ENCODE measurements at places on chromosomes 1 and 21.

GRCh38 chr1:61087571-61087970 lies 5.2 kb downstream of the NFIA start:
- DNase-seq: no peak

- no peak for DNase-seq
Measured at GRCh38 chr1:63173161-63173560, 149.2 kb upstream of the FOXD3 start.

- peak; percentile 68 for DNase-seq
Measured at GRCh38 chr1:26994020-26994786, 711 bp downstream of the TRNP1 start.

- DNase-seq: no peak
Measured at GRCh38 chr1:192878249-192878648, 69.4 kb downstream of the RGS2 start.

DNA sequence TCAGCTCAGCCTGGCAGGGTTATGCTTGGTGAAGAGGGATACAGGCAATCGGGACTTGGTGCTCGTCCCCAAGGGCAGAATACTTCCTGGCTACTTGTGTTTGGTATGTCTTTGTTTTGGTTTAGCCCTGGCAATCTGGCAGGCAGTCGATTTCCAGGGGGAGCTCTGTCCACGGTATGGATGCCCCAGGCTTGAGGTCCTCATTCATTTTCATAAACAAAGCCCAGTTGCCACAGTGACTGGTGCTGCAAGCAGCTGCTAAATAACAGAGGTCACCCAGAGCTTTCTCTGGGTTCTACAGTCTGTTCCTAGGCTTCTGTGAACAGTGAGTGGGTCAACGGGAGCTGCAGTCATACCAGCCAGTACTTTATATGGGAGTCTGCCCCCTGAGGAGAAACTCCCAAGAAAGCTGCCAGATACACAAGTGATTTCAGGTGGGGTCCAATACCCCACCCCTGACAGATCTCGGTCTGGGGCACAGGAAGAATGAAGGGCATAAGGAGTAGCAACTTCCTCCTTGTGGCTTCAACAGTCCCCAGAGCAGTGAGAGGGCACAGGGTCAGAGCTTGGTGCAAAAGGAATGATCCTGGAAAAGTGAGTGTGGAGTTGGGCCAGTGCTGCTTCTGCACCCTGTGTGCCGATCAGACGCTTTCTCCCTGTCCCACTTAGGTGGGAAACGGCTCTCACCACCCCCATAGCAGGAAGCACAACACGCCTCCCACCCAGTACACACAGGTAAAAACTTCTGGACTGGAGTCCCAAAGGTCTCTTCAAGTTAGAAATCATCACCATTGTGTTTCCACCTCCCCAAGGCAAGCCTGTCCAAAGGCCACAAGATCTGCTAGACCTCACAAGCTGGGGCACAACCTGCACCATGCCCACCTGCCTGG lies 55.5 kb downstream of the TGFBR3 start:
- no peak for DNase-seq

GRCh38 chr1:54004481-54005049 lies 13.4 kb downstream of the LDLRAD1 start:
- no peak for DNase-seq

DNA sequence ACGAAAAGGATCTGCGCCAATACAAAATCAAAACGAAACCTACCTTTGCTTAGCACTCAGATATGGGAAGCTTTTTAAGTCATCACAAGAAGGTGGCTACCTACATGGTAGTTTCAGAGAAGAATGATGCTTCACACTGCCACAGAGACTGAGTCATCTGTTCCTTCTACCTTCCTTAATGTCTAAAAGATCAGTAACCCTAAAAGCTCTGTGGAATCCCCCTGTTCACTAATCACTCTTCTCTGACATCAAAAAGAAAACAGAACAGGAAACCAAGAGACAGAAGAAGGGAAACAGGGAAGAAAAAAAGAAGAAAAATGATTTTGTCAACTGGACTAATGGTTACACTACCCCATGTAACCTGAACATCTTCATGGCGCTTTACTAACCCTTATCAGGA lies 177.2 kb downstream of the SMYD3 start:
- no peak for DNase-seq

DNA sequence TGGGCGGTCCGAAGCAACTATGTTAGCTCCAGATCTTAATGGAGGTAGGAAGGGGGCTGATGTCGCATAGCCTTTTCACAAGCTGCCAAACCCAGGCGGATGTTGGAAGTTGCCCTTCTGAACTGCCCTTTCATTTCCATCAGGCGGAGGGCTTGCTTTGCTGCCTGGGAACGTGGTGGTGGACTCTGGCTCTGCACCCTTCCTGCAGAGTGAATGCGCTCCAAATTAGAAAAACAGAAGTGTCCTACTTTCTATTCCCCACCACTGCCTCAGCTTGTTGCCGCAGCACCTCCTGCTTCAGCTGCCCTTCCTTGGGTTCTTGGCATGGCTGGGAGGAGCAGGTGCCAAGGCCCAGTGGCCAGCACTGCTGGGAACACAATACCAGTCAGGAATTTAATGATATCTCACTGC lies 60.6 kb downstream of the AK4 start:
- DNase-seq: no peak

- DNase-seq: no peak
Measured at GRCh38 chr1:54285815-54286345, 85.9 kb downstream of the MRPL37 start.

- no peak for DNase-seq
Measured at GRCh38 chr1:238789916-238790667, 596.3 kb upstream of the CHRM3 start.

DNA sequence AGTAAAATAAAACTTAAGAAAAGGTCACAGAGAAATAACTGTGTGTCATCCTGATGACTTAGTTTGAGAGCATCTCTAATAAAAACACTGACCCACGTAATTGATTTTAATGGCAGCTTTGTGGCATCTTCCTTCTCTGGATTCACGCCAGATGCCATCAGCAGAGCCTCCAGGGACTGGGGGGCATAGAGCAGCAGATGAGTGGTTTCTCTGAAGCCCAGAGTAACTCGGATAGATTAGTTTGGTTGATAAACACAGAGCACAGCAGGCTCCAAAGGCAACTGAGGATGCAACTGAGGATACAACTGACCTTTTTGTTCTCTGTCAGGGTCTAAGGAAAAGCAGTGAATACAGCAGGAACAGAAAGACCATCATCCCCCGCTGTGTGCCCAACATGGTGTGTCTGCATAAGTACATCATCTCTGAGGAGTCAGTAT lies 180.8 kb downstream of the RPS6KC1 start:
- DNase-seq: peak; percentile 53

- DNase-seq: no peak
Measured at GRCh38 chr1:195754874-195755273, 853.4 kb downstream of the KCNT2 start.

DNA sequence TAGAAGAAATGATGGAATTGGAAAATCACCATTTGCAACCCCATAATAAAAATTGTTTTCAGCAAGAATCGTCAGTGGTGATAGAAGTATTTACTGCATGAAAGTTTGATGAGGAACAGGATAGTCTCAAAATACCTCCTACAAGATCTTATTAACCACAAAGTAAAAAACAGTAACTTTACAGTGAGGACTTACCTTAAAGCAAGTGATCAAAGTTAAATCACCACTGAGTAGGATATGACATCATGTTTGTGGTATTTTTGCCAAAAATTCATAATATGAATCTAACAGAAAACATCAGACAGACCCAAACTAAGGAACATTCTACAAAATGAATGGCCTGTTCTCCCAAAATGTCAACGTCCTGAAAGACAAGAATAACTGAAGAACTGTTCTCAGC lies 19.9 kb downstream of the ALDH9A1 start:
- no peak for DNase-seq

DNA sequence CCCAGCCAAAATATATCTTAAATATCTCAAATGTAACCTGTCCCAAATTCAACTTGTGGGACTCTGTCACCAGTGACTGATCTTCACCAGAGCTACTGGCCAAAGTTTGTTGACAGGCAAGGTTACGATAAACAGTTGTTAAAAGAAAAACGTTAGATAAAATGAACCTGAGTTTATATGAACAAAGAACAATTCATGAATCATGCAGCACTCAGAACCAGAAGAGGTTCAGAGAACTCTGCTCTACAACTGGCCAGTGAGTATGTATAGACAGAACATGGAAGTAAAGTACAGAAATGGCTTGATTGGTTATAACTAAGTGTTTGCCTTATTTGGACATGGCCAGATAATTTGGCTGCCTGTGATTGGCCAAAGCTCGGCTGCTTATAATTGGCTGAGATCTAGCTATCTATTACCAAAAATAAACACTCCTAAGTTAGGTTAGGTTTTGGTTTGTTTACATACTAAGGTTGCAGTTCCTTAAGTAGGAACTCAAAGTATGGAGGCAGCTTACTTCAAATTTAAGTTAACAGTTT lies 25.5 kb downstream of the BTBD8 start:
- no peak for DNase-seq

GRCh38 chr1:228065543-228066347 lies 16.8 kb upstream of the ARF1 start:
- no peak for DNase-seq

DNA sequence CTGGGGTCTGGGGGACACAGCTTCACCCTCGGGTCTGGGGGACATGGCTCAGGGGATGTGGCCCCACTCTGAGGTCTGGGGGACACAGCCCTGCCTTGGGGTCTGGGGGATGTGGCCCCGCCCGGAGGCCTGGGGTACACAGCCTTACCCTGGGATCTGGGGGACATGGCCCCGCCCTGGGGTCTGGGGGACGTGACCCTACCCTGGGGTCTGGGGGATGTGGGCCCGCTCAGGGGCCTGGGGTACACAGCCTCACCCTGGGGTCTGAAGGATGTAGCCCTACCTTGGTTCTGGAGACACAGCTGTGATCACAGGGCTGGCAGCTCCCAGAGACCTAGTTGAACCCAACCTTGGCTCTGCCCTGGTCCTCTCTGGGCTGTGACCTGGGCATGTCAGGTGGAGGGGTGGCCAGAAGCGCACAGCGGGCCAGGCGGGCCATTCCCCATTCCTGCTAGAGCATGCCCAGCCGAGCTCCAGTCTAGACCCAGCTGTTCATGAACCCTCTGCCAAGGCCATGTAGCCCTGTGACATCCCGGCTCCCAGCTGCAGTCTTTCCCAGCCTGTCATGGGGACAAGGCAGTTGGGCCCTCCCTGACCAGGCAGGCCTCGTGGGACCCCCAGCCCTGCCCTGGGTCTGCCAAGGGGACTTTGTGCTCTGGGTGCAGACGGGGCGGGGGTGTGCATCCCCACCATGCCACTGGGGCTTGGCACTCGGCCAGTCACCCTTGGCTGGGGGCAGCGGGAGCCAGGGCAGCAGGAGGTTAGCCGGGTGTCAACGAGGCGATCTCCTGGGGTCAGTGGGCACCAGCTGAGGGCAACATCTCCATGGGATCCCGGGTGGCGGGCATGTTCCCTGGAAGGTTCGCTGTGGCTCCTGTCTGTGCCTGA lies 43.9 kb downstream of the WNT9A start:
- no peak for DNase-seq

- DNase-seq: no peak
Measured at GRCh38 chr1:160576390-160576789, 2.9 kb downstream of the CD84 start.

GRCh38 chr1:162144853-162145252 lies 75.4 kb downstream of the NOS1AP start:
- no peak for DNase-seq

DNA sequence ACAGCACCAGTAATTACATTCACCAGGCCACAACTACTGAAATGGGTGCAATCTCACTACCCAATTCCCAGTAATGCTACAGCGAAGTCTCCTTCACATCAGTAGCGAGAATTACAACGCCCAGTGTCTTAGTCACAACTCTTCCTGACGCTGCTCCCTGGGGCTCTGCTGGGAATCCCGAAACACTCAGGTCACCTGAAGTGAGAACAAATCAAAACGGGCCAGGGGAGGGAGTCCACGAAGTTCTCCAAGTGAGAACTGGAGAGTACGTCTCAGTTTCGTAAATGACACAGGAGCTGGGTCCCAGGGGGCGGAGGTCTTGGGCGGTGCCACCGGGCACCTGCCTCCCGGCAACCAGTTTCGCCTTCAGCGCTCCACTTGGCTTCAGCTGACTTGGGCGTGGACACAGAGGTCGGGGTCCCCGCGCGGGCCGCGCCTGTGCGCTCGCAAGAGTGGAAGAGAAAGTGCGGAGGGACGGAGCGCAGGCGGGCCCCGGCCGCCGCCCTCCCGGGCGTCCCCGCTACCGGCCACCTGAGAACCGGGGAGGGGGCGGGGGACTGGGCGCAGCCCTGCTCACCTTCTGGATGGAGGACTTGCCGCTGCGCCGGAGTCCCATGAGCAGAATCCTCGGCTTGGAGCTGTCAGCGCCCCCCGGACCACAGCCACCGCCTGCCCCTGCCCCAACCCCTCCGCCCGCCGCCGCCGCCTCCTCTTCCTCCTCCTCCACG lies 575 bp downstream of the RRAGC start:
- DNase-seq: no peak

GRCh38 chr1:203177470-203178039 lies 1.9 kb upstream of the MYBPH start:
- DNase-seq: no peak

- DNase-seq: peak; percentile 72
Measured at GRCh38 chr21:31555741-31556191, 103.7 kb upstream of the SOD1 start.

GRCh38 chr21:46247699-46248421 lies 19.3 kb upstream of the LSS start:
- no peak for DNase-seq

GRCh38 chr1:110211496-110212168 lies 1.5 kb downstream of the KCNC4 start:
- DNase-seq: peak; percentile 71

DNA sequence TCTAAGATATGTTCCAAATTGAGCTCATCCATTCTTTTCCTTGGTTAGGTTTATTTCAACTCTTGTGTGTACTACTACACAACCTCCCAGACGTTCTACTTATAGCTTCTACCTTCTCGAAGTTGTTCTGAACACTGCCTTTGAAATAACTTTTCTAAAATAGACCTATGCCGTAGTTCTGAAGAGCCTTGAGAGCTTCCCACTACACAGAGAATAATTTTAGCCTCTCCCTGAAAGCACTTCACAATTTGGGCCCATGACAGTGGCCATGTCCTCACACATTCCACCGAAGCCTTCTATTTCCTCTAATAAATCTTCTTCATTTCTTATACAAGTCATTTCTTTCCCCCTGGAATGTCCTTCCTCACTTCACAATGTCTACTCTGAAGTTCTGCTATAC lies 62.2 kb downstream of the CRB1 start:
- DNase-seq: no peak

DNA sequence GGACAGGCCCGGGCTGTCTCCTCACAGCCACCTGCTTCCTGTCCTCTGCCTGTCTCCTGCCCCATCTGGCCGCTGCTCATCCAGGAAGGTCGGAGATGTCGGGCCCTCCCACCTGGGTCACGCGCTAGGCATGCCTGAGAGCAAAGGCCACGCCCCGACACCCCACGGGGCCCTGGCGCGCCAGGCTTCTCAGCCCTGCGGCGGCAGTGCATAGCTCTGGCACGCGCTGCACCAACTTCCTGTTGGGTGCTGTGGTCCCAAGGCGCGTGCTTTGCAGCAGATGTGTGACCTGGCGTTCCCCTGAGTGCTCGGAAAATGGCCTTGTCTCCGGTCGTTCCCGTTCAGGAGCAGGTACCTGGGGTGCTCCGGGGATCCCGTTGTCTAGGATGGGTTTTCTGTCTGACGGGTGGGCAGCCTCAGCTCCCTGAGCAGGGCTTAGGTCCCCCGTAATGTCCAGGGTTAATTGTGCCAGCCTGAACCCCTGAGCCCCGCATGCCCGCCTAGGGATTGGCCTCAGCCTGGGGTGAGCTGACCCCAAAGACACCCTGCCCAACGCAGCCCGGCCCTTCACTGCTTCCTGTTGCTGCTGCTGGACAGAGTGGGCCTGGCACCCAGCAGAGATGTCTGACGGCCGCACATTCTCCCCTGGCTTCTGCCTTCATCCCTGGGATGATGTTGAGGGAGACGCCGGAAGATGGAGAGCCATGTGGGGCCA lies 19.4 kb upstream of the KCNAB2 start:
- DNase-seq: peak; percentile 74

All from ecto neural progenitor cell (in vitro differentiated cells).